ENCODE measurements at places on chromosomes 5 and 9.

- DNase-seq = no peak
Observed at GRCh38 chr5:135211791-135212190, 177.8 kb upstream of the PITX1 start.

DNA sequence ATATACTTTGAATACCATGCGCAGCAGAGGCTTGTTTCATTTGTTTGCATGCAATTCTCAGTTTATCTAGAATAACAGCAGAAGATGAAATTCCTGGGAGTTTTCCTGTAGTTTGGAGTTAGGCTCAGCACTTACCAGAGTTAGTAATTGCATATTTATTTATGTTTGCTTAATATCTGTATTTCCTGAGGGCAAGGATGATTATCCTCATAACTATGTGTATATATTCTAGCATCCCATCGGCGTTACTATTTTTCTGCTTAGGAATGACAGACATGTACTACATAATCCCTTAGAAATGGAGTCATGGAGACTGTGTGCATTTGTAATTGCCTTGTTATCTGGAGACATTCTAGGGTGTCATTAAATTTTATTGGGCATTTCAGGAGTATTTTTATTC is 1184.8 kb downstream of the DTWD2 start:
- DNase-seq = no peak

- DNase-seq = no peak
Observed at GRCh38 chr5:82445726-82446335, 167.7 kb upstream of the RPS23 start.

DNA sequence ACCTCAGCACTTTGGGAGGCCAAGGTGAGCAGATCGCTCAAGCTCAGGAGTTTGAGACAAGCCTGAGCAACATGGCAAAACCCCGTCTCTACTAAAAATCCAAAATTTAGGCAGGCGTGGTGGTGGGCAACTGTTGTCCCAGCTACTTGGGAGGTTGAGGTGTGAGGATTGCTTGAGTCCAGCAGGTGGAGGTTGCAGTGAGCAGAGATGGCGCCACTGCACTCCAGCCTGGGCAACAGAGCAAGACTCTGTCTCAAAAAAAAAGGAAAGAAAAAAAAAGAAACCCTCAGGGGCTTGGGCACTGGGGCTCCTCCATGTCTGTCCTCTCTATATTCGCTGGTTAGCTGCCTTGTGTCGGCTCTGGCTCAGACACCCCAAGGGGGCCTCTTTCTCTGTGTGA is 10.9 kb upstream of the PPP2CA start:
- DNase-seq = no peak

GRCh38 chr5:392431-392988 is 50.5 kb upstream of the EXOC3 start:
- no peak for DNase-seq

DNA sequence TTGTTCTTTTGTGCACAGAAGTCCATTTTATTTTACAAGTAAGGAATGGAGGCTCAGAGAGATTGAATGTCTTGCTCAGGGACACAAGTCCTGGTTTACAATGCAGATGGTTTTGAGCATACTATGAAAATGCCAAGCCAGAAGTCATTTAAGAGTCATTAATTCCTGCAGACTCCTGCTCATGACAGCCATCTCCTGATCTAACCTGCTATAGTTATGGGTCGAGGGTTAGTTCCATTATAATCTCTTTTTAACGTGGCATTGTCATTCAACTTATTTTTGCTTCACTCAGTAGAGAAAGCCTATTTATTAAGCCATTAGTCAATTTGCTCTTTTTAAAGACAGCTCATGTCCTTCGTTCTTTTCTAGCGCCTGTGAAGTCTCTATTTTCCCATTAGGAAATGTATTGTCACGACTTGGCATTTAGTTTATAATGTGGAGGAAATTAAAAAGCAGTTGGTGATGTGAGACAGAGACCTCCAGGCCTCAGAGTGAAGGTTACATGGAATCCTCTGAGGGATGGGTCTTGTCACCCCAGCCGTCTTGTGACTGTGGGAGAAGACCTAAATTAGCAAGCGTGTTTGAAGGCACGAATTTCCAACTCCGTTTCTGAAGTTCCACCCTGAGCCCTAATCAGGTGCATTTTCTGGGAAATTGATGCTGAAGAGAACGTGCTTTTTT is 84.1 kb downstream of the ACTBL2 start:
- no peak for DNase-seq

GRCh38 chr5:124289130-124289529 is 457.3 kb downstream of the ZNF608 start:
- DNase-seq = no peak

GRCh38 chr9:37441776-37442370 is 19.4 kb downstream of the GRHPR start:
- DNase-seq = no peak

DNA sequence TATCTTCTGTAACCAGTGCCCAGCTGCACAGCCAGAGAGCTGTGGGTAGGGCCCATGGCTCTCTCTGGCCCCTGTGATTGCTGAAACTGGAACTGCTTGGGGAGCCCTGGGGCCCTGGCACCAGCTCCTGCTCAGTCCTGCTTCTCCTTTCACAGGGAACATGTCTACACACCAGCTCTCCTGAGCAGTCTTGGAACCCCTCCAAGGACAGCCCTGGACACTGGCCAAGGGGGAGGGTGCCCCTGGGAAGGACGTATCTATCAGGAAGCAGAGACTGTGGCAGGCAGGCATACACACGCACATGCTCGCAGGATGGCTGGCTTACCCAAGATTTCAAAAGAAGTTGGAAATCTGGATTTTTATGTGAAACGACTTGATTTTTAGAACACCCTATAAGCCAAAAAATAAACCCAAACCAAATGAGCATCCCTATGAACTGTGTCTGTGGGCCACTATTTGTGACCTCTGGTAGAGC is 8.8 kb upstream of the TRAF1 start:
- DNase-seq = no peak

GRCh38 chr5:675871-676698 is 17.1 kb downstream of the TPPP start:
- no peak for DNase-seq

DNA sequence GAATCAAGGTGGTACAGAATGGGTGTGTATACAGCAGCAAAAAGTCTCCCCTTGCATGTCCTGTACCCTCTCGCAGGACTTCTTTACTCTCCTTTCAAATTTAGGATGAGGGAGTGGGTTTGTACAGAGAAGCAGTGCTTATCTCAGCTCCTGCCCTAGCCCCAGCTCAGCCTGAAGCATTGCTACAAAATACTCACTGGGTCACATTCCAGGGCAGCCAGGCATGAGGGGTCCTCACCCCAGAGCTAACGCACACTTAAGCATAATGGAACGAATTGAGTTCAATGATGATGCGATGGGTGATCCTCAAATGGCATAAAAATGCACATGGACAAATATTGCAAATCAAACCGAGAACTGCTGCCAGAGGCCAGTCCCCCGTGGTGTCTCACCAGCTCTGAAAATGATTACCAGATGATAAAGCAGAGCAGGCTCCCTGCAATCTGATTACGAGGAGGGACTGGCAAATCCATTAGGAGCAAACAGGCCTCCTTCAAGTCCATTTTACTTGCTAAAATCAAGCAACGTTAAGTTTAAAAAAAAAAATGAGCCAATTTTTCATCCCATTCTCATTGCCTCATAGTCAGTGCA is 231.6 kb upstream of the TAS2R1 start:
- DNase-seq = no peak

- DNase-seq = no peak
Observed at GRCh38 chr9:31394015-31394473, 990.4 kb upstream of the ACO1 start.

DNA sequence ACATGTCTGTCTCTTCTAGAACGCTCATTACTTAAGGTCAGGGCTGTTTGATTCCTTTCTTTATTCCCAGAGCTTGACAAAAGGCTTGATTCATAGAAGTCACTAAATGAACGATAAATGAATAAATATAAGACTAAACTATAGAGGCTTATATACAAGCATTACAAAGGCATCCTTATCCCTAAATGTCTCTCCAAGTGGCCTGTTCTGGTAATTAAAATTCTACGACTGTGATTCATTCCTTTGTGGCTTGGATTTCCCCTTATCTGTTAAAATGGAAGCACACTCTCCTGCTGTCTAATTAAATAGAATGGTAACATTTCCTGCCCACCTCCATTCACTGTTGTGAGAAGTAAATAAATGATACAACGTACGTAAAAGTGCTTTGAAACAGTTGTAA is 49.5 kb downstream of the C7 start:
- DNase-seq = no peak

DNA sequence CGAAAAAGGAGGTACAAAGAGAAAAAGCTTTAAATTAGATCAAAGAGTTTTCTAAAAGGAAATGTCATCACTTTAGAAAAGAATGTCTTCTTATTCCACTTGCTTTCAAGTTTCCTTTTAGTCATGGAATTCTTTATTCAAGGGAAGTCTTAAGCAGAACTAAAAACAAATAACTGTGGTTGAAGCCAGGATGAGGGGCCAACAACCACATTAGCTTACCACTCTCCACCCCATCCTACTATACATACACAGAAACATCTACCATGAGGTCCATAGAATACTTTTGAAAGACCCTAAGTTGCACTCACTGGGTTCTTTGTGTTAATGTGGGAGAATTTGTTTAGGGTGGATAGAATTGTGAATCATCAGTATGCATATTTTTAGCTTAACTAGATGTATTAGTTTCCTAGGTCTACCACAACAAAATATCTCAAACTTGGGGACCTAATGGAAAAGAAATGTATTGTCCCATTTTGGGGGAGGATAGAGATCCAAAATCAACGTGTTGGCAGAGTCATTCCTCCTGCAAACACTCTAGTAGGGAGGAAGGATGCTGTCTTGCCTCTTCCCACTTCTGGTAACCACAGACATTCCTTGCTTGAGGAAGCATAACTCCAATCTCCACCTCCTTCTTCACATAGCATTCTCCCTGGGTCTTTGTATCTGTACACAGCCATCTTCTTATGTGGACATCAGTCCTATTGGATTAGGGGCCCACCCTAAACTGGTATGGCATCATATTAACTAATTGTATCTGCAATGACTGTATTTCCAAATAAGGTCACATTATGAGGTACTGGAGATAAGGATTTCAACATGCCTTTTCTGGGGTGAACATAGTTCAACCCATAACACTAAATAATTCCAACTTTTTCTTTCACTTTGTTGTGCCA is 239.4 kb downstream of the LURAP1L start:
- no peak for DNase-seq

- no peak for DNase-seq
Observed at GRCh38 chr9:97430316-97431043, 18.6 kb downstream of the TDRD7 start.

DNA sequence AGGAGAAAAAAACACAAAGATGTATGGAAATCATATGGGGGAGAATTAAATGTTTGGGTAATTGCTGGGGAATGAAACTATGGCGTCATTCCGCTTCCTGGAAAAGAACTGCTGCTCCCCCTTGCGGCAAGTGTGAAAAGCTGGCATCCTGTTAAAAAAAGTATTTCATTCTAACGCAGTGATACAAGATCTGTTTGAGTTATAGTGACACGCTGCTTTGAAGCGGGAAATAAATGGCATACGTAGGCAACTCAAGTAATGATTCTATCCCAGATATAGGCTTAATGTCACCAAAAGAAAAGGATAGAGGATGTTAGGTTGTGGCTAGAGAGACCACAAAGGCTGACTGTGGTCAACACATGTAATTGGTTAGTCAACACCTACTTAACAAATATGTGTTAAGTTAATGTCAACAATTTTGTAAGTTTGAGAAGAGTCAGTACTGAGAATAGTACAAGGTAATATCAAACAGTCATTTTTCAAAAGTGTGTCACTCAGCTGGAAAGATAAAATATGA is 70.2 kb upstream of the ALDH1A1 start:
- no peak for DNase-seq

DNA sequence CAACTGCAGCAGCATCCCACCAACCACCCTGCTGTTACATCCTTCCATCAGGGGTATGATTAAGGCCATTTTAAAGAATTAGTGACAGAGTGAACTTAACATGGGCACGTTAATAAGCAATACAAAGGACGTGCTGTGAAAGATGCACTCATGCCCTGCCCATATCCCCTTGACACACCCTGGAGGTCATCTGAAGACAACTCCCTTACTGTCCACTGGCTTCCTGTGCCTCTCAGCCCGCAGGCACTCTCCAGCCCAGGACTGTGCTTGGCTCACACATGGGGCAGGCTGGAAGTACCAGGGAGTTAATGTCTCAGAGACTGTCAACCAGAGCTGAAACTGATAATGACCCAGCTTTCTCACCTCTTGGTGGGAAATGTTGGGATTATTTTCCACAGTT is 81.8 kb downstream of the TRIM36 start:
- no peak for DNase-seq

DNA sequence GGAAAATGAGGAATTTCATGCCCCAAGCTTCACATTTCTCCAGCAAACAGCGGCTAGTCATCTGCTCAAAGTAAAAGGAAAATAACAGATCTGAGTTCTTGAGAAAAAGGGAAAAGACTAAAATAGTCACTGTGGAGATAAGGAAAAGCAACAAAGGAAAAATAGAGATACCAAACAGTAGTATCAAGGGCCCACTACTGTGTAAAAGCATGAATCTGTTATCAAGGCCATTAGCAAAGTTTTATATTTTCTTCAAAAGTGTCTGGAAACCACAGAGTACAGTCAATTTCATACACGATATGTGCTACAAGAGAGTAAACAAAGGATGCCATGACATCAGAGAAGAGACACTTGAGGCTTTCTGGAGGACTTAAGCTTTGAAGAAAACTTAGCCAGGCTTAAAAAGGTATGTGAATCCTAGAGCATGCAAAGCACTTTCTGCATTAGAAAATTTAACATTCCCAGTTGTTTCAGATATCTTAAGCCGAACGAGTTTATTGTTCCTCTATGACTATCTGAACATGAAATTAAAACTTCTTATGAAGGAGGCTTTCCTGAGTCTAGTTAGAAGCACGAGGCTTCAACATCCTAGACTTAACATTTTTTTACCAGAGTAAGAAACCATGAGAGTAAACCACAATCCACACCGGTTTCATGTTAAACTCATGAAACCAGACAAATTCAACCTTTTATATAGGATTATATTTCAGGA is 1.2 kb downstream of the TTC33 start:
- no peak for DNase-seq

DNA sequence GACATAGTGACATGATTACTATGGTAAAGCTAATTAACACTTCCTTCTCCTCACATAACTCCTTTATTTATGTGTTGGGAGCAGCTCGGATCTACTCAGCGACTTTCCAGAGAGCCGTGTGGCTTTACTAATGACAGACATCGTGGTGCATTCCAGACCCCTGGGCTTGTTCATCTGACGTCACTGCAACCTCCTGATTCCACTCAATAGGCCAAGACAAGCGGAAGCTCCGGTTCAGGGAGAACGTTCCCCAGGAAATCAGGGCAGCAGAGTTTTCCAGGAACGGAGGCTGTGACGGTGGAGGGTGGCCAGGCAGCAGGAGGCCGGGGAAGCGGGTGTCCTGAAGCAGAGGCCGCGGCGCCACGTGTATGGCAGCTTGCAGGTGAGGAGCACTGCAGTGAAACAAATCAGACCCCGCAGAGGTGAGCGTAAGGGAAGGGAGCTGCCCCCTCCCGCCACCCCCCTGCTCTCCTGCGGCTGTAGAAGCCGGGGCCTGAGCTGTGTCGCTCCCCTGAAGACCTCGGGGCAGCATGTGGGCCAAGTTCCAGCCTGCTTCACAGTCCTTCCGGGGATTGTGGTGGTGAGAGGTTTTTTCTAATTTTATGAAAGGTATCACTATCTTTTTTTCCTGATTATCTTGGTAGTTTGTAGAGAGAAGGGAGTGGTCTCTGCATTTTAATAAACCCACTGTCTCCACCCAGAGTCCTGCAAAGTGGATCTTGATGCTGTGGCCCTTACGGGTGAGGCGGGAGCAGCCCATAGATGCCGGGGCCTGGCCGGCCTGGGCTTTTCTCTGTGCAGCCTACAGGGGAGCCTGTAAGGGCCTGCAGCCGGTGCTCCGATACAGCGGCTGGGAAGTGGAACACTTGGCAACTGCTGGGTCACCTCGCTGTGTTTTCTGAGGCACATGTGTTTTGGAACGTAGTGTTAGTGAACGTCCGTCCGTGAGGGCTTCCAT is 220.4 kb upstream of the IRX4 start:
- no peak for DNase-seq
